ENCODE measurements at places on chromosomes 6 and 20.

DNA sequence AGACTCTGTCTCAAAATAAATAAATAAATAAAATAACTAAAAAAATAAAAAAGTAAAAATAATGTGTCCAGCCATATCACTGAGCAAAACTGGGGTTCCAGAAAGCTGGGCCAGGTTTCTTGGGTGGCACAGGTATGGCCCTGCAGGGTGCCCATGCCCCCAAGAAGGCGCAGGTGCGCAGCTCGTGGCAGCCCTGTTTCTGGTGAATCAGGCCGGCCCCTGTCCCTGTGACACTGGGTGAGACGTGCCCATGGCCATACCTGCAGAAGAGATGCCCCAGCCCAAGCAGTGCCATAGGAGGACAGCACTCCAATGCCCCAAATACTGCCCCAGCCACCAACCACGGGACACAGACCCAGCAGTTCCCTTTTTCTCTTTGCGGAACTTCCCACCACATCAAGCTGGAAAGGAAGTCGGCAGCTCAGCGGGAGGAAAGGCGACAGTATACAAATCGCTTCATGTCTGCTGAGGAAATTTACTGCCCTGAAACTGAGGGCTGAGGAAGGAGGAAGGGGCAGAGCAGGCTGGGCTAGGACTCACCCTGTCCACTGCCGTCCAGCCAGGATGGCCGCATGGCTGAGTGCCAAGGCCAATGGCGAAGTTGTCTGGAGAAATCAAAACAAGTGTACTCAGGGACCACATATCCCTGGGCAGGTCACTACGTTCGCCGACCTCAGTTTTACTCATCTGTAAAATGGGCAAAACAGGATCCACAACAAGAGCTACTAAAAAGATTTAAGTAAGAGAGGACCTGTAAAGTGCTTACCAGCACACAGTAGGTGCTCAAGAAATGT lies 55.4 kb downstream of the PREX1 start:
- no peaks in the 10 kb centered on the region for H3K27me3 ChIP-seq
- peak; percentile 80 for DNase-seq
- no peak overlapping the region for H3K4me3 ChIP-seq
- H3K4me1 ChIP-seq = peaks cover 14% of the 10 kb centered on the region
- peak overlapping the region; percentile 6 for H3K27ac ChIP-seq

DNA sequence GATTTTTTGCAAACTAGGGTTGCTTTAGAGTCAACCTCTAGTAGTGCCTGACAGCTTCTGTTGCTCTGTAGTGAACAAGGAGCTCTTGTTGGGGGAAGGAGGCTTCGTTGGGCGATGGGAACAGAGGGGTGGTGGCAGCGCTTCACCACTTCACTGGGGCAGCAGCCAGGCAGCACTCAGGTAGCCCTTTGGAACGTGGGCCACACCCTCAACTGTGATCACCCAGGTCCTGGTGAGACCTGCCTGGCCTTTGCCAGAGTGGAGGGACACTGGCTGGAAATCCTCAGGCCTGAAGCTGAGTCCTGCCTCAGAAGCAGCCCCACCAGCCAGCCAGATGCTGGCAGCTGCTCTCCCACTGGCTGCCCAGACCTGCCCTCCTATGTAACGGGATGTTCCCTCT lies 10.4 kb upstream of the EDN3 start:
- H3K27ac ChIP-seq = no peak overlapping the region
- H3K36me3 ChIP-seq = no peaks in the 10 kb centered on the region
- H3K4me1 ChIP-seq = no peaks in the 10 kb centered on the region
- no peak for DNase-seq
- no peak overlapping the region for H3K4me3 ChIP-seq

- DNase-seq = no peak
- H3K27ac ChIP-seq = no peak overlapping the region
- no peaks in the 10 kb centered on the region for H3K27me3 ChIP-seq
Measured at GRCh38 chr6:66985816-66986215, 1278.8 kb upstream of the EYS start.

GRCh38 chr6:2784930-2785329 lies 19.7 kb downstream of the WRNIP1 start:
- H3K4me1 ChIP-seq = peaks cover 32% of the 10 kb centered on the region
- no peaks in the 10 kb centered on the region for H3K27me3 ChIP-seq
- no peak for DNase-seq
- no peak overlapping the region for H3K4me3 ChIP-seq
- H3K36me3 ChIP-seq = peaks cover 40% of the 10 kb centered on the region

- H3K4me1 ChIP-seq = no peaks in the 10 kb centered on the region
- H3K27me3 ChIP-seq = no peaks in the 10 kb centered on the region
- H3K4me3 ChIP-seq = no peak overlapping the region
Measured at GRCh38 chr6:64486578-64487351, 851.2 kb downstream of the PHF3 start.

- peaks cover 5% of the 10 kb centered on the region for H3K4me1 ChIP-seq
- H3K4me3 ChIP-seq = no peak overlapping the region
- no peak overlapping the region for H3K27ac ChIP-seq
- no peaks in the 10 kb centered on the region for H3K36me3 ChIP-seq
- DNase-seq = no peak
- H3K27me3 ChIP-seq = no peaks in the 10 kb centered on the region
Measured at GRCh38 chr6:13461805-13462204, 25.6 kb downstream of the GFOD1 start.

- peaks cover 24% of the 10 kb centered on the region for H3K4me1 ChIP-seq
- no peaks in the 10 kb centered on the region for H3K27me3 ChIP-seq
- H3K36me3 ChIP-seq = no peaks in the 10 kb centered on the region
- peak overlapping the region; percentile 97 for H3K27ac ChIP-seq
- DNase-seq = peak; percentile 54
- peak overlapping the region; percentile 71 for H3K4me3 ChIP-seq
Measured at GRCh38 chr6:26187981-26188635, 100.9 kb downstream of the HFE start.

DNA sequence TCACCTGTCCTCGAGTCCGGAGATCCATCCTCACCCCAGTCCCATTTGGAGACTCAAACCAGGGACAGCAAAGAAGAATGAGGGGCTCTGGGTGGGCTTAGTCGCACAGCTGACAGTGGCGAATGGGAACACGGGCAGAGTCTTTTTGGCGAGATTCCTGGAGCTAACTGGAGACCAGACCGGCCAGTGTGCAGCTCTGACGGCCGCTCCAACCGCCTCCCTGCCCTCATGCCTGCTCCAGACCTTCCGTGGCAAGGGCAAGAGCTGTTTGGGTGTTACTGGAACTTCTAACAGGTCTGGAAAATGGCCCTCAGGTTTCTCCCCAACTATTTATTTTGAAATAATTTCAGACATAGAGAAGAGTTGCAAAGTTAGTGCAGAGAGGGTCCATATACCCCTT lies 75.6 kb downstream of the IRF4 start:
- peaks cover 19% of the 10 kb centered on the region for H3K27me3 ChIP-seq
- peaks cover 4% of the 10 kb centered on the region for H3K4me1 ChIP-seq
- no peaks in the 10 kb centered on the region for H3K36me3 ChIP-seq
- H3K4me3 ChIP-seq = no peak overlapping the region
- no peak for DNase-seq

GRCh38 chr6:5084360-5084780 lies 771 bp upstream of the PPP1R3G start:
- H3K4me1 ChIP-seq = peaks cover 14% of the 10 kb centered on the region
- H3K4me3 ChIP-seq = peak overlapping the region; percentile 64
- peak overlapping the region; percentile 80 for H3K27ac ChIP-seq

GRCh38 chr6:47437592-47437991 lies 40.0 kb upstream of the CD2AP start:
- no peaks in the 10 kb centered on the region for H3K27me3 ChIP-seq
- peak; percentile 25 for DNase-seq
- H3K27ac ChIP-seq = no peak overlapping the region
- peaks cover 2% of the 10 kb centered on the region for H3K4me1 ChIP-seq

DNA sequence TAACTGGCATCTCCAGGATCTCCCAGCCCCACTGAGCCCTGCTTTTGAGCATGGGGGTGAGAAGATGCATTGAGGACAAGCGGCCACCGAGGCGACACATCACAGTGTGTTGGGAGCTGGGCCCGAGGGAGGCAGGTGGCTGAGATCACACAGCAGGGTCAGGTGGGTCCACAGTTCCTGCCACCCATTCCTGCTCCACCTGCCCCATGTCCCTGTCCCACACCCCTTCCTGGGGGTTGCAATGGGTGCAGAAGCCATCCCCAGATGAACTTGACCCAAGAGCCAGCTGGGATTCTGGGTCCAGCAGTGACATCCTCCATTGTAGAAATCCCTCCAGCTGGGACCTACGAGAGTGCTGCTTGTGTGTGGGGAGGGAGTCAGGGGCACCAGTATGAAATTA lies 1.0 kb downstream of the TGM2 start:
- no peak overlapping the region for H3K27ac ChIP-seq
- no peaks in the 10 kb centered on the region for H3K36me3 ChIP-seq
- DNase-seq = no peak
- H3K4me1 ChIP-seq = peaks cover 27% of the 10 kb centered on the region
- no peak overlapping the region for H3K4me3 ChIP-seq
- H3K27me3 ChIP-seq = no peaks in the 10 kb centered on the region

GRCh38 chr6:66496659-66497058 lies 789.6 kb upstream of the EYS start:
- H3K4me3 ChIP-seq = no peak overlapping the region
- H3K4me1 ChIP-seq = no peaks in the 10 kb centered on the region
- no peak overlapping the region for H3K27ac ChIP-seq
- H3K27me3 ChIP-seq = no peaks in the 10 kb centered on the region
- H3K36me3 ChIP-seq = no peaks in the 10 kb centered on the region

GRCh38 chr20:63290677-63291472 lies 2.1 kb upstream of the COL20A1 start:
- H3K4me3 ChIP-seq = no peak overlapping the region
- H3K36me3 ChIP-seq = peaks cover 38% of the 10 kb centered on the region
- no peak overlapping the region for H3K27ac ChIP-seq
- no peak for DNase-seq
- H3K4me1 ChIP-seq = peaks cover 40% of the 10 kb centered on the region
- peaks cover 20% of the 10 kb centered on the region for H3K27me3 ChIP-seq

DNA sequence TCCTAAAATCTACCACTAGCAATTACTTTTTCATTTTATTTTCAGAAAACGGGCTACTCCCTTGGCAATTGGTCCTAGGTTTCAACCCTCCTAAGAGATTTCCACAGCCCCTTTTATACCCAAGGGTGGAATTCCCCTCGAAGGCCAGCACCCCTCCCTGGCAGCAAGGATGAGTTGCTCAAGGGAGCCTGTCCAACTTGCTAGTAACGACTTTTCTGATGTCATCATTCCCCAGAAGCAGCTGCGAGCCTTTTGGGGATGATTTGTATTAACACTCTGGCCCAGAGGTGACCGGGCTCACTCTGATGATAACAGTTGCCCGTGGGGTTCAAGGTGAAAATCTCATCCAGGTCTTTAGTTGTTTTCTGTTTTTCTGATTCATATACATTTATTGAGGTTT lies 30.7 kb upstream of the NAA20 start:
- DNase-seq = no peak
- peaks cover 7% of the 10 kb centered on the region for H3K4me1 ChIP-seq
- peaks cover 2% of the 10 kb centered on the region for H3K36me3 ChIP-seq
- no peak overlapping the region for H3K4me3 ChIP-seq
- H3K27me3 ChIP-seq = no peaks in the 10 kb centered on the region

GRCh38 chr20:43570496-43570895 lies 11.7 kb downstream of the SGK2 start:
- no peak overlapping the region for H3K4me3 ChIP-seq
- no peaks in the 10 kb centered on the region for H3K4me1 ChIP-seq
- H3K36me3 ChIP-seq = no peaks in the 10 kb centered on the region
- no peak overlapping the region for H3K27ac ChIP-seq

DNA sequence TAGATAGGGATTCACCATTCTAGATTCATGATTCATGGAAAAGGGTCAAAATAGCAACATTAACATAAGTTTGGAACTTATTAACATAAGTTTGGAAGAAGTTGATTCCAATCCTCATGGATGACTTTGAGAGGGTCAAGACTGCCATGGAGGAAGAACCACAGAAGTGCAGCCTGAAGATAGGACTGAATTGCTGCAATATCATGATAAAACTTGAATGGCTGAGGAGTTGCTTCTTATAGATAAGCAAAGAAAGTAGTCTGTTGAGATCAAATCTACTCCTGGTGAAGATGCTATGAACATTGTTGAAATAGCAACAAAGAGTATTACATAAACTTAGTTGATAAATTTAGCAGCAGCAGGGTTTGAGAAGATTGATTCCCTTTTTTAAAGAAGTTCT lies 62.2 kb downstream of the GMDS start:
- no peak for DNase-seq
- no peaks in the 10 kb centered on the region for H3K27me3 ChIP-seq
- no peaks in the 10 kb centered on the region for H3K36me3 ChIP-seq
- H3K27ac ChIP-seq = no peak overlapping the region

- no peaks in the 10 kb centered on the region for H3K27me3 ChIP-seq
- no peak for DNase-seq
- no peaks in the 10 kb centered on the region for H3K4me1 ChIP-seq
- H3K27ac ChIP-seq = no peak overlapping the region
- peaks cover 3% of the 10 kb centered on the region for H3K36me3 ChIP-seq
- no peak overlapping the region for H3K4me3 ChIP-seq
Measured at GRCh38 chr6:119278625-119279024, 70.9 kb downstream of the MAN1A1 start.

DNA sequence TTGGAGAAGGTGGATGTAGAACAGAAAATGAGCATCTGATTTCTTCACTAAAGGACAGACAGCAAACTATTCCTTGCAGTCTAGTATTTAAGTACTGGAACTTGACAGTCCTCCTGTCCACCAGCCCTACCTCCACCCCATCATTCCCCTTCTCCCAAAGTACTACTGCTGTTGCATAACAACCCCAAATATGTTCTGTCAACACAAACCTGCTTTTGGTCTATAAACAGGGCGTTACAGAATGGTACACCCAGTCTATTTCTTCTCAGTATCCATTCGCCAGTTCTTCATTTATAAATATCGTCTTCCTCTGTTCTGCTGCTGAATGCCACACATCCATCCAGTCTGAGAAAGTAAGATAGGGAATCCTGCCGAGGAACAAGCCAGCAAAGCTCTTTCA lies 27.7 kb upstream of the SLC22A1 start:
- H3K4me1 ChIP-seq = peaks cover 8% of the 10 kb centered on the region
- H3K27me3 ChIP-seq = no peaks in the 10 kb centered on the region
- no peak overlapping the region for H3K27ac ChIP-seq
- DNase-seq = no peak

DNA sequence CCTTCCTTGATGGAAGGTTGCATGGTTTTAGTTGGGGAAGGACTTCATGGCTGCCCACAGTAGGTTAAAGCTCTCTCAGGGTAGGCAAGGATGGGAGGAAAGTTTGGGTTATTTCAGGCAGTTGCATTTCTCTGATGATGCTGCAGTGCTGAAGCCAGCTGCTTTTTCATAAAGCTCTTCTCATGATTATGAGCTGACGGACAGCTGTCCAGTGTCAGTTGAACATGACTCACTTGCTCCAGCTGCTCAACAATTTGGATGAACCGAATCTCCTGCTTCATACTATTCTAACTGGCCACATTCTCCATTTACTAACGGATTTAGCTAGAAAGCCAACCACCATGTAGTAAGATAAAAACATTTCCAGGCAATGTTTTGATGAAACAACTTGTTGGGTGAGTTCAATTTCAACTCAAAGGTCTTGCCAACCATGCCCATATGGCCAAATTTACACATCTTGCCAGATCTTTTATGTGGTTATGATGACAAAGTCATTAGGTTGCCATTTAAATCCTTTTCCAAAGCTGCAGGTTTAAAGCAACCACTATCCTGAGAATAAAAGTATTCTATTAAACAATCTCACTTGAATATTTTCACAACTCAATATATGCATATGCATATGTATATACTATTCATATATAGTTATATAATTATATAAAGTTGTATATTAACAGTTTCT lies 125.9 kb downstream of the HS3ST5 start:
- H3K27me3 ChIP-seq = no peaks in the 10 kb centered on the region
- no peak overlapping the region for H3K27ac ChIP-seq
- no peaks in the 10 kb centered on the region for H3K36me3 ChIP-seq
- H3K4me3 ChIP-seq = no peak overlapping the region

- H3K27me3 ChIP-seq = no peaks in the 10 kb centered on the region
- H3K36me3 ChIP-seq = no peaks in the 10 kb centered on the region
- H3K4me3 ChIP-seq = no peak overlapping the region
- DNase-seq = no peak
- H3K27ac ChIP-seq = no peak overlapping the region
- H3K4me1 ChIP-seq = no peaks in the 10 kb centered on the region
Measured at GRCh38 chr6:113246186-113246585, 611.0 kb upstream of the MARCKS start.
